H1 (cell line): ENCODE measurements at places on chromosomes 12 and 14. TPM values are rescaled to one million over a fixed set of nuclear protein-coding genes. Genes with fewer than 3 reads are reported as not detected.

DNA sequence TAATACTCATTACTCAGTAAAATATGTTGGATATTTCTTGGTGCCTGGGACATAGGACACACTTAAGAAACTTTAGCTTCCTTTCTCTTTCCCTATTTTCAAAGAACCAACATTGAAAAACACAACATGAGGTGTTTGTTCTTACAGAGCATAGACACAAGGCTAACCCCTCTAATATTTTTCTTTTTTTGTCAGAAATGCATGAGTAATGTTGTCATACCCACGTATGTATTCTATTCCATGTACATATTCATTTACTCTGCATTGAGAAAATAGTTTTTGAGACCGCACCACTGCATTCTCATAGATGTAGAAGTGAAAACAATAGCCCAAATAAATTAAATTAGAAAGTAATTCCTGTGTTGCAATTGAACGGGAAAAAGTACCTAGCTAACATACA, 13.0 kb downstream of the PAX9 start:
- H3K4me1 ChIP-seq = peaks cover 7% of the 10 kb centered on the region
- no peak for DNase-seq
- H3K4me3 ChIP-seq = no peak overlapping the region
- H3K36me3 ChIP-seq = no peaks in the 10 kb centered on the region

DNA sequence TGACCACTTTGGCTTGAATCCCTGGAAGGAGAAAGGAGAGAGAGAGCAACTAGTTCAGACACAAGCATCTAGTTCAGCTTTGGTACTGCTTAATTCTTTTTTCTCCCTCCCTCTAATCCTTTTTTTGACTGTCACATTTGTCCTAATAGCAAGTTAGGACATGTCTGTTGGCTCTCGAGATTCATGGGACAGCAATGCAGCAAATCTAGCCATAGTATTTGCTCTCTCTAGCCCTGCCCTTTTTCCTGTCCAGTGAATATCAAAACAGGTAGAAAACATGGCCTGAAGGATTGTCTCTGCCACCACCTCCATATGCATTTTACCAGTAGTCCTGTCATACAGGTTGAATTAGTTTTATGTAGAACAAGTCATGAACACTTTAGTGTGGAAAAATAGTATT, 116.4 kb downstream of the PTPRB start:
- H3K27ac ChIP-seq = no peak overlapping the region
- H3K36me3 ChIP-seq = no peaks in the 10 kb centered on the region
- no peak overlapping the region for H3K4me3 ChIP-seq
- no peaks in the 10 kb centered on the region for H3K4me1 ChIP-seq
- no peak for DNase-seq

DNA sequence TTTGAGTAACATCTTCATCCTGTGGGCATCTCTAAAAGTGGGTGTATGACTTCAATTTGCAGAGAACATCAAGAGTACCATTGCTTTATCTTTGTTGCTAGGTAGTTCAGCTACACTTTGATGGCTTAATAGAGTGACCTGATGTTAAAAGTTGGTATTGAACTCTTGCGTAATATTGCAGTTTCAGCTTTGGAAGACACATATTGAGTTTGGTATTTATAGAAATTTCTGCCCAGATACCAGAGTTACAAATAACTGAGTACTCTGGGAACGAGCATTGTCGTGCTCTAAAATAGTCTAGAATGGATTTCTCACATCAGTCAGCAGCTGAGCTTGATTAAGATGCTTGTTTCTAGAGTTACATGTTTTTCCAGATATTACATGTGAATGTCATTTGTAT, 24.8 kb upstream of the AKAP5 start:
- no peak for DNase-seq
- H3K4me3 ChIP-seq = no peak overlapping the region
- H3K27ac ChIP-seq = no peak overlapping the region

- H3K27ac ChIP-seq = no peak overlapping the region
- no peaks in the 10 kb centered on the region for H3K27me3 ChIP-seq
- no peak for DNase-seq
- peaks cover 11% of the 10 kb centered on the region; the same call in 1 of the 2 replicates for H3K36me3 ChIP-seq
- H3K4me1 ChIP-seq = no peaks in the 10 kb centered on the region
Measured at GRCh38 chr14:102955636-102956408, 33.4 kb downstream of the AMN start.

GRCh38 chr14:55133416-55133815, 4.4 kb downstream of the LGALS3 start:
- H3K36me3 ChIP-seq = no peaks in the 10 kb centered on the region
- H3K4me3 ChIP-seq = no peak overlapping the region
- no peak overlapping the region for H3K27ac ChIP-seq
- peaks cover 17% of the 10 kb centered on the region for H3K27me3 ChIP-seq

- H3K27me3 ChIP-seq = no peaks in the 10 kb centered on the region
- no peak for DNase-seq
- H3K36me3 ChIP-seq = no peaks in the 10 kb centered on the region
- no peaks in the 10 kb centered on the region for H3K4me1 ChIP-seq
- no peak overlapping the region for H3K27ac ChIP-seq
- H3K4me3 ChIP-seq = no peak overlapping the region
Measured at GRCh38 chr12:88227263-88227662, 85.2 kb downstream of the TMTC3 start.

DNA sequence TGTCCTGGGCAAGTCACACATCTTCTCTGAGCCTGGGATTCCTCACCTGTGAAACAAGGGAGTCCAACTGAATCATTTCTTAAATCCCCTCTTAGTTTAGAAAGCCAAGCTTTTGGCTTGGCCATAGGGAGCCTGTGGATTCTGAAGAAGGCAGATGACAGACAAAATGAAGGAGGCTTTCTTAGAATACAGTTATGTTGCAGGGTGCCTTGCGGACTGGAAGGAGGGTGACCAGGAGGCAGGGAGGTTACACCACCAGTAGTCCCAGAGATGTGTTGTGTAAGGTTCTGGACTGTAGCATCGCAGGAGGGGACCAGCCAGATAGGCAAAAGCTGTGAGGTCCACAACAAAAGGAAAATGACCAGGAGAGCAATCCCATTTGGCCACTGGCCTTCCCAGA, 8.2 kb upstream of the ACVR1B start:
- H3K27ac ChIP-seq = no peak overlapping the region
- no peak overlapping the region for H3K4me3 ChIP-seq
- H3K36me3 ChIP-seq = no peaks in the 10 kb centered on the region
- no peak for DNase-seq
- no peaks in the 10 kb centered on the region for H3K4me1 ChIP-seq

DNA sequence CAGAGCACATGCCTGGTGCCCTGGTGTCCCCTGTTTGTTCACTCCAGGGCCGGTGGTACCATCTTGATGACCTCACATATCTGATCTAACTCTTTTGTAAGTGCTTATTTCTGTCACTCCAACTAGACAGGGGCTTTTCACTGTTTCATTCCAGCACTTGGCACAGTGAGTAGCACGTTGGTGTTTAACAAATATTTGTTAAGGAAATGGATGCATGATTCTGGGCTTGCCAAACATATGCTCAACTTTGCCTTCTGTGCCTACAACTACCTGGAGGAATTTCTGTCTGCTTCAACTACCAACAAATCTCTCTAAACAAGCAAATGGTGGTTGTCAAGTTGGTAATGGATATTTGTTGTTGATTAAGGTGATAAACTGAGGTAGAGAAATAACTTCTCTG, 31.6 kb downstream of the PDE6H start:
- H3K27ac ChIP-seq = no peak overlapping the region
- H3K4me3 ChIP-seq = no peak overlapping the region
- peaks cover 4% of the 10 kb centered on the region; the same call in 1 of the 2 replicates for H3K4me1 ChIP-seq
- DNase-seq = no peak

DNA sequence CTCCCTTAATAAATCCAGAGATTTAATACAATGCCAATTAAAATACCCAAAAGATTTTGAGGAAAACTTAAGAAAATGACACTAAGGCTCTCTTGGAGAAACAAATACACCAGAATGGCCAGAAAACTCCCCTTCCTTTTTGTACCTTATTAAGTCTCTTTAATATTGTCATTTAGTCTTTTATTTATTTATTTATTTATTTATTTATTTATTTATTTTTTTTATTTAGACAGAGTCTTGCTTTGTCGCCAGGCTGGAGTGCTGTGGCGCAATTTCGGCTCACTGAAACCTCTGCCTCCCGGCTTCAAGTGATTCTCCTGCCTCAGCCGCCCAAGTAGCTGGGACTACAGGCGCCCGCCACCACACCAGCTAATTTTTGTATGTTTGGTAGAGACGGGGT, 210.6 kb downstream of the DACT1 start:
- H3K4me1 ChIP-seq = peaks cover 4% of the 10 kb centered on the region; the same call in 1 of the 2 replicates
- H3K27ac ChIP-seq = no peak overlapping the region

GRCh38 chr14:51210594-51210993, 29.5 kb upstream of the TMX1 start:
- H3K4me3 ChIP-seq = no peak overlapping the region
- no peak for DNase-seq
- H3K36me3 ChIP-seq = no peaks in the 10 kb centered on the region
- no peaks in the 10 kb centered on the region for H3K4me1 ChIP-seq
- H3K27me3 ChIP-seq = no peaks in the 10 kb centered on the region

DNA sequence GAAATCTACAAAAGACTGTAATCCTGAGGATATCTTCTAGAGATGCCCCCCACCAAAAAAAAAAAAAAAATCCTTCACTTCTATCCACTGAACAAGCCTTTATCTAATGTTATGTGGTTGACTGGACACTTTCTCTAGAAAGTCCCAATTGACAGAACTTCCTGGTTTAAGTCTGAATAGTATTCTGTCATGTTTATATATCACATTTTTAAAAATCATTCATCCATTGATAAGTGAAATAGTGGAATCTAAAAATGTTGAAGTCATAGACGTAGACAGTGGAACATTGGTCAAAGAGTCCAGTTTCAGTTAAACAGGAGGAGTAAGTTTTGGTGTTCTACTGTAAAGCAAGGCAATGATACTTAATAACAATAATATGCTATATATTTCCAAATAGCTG, 297.0 kb downstream of the SSPN start:
- no peak for DNase-seq
- no peaks in the 10 kb centered on the region for H3K27me3 ChIP-seq
- no peak overlapping the region for H3K4me3 ChIP-seq
- H3K27ac ChIP-seq = no peak overlapping the region

- H3K4me1 ChIP-seq = peaks cover 7% of the 10 kb centered on the region
- no peak overlapping the region for H3K27ac ChIP-seq
- H3K4me3 ChIP-seq = no peak overlapping the region
- peaks cover 25% of the 10 kb centered on the region for H3K36me3 ChIP-seq
- no peaks in the 10 kb centered on the region for H3K27me3 ChIP-seq
Measured at GRCh38 chr12:10718279-10718821, 4.8 kb downstream of the YBX3 start.

DNA sequence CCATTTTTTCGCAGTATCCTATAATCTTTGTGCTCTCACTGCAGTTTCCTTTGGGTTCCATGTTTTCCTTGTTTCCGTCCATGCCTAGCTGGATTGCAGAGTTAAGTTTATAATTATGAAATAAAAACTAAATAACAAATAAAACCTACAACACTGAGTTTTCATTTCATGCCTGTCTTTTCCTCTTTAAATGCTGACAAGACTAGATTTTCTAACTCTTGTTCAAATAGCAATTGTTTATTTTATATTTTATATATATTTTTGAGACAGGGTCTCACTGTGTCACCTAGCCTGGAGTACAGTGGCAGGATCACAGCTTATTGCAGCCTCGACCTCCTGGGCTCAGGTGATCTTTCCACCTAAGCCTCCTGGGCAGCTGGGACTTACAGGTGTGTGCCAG, 5.3 kb upstream of the GEMIN2 start:
- H3K36me3 ChIP-seq = no peaks in the 10 kb centered on the region
- H3K4me1 ChIP-seq = peaks cover 2% of the 10 kb centered on the region; the same call in 1 of the 2 replicates
- DNase-seq = no peak
- no peaks in the 10 kb centered on the region for H3K27me3 ChIP-seq
- no peak overlapping the region for H3K4me3 ChIP-seq

- no peaks in the 10 kb centered on the region for H3K4me1 ChIP-seq
- H3K4me3 ChIP-seq = no peak overlapping the region
- DNase-seq = no peak
Measured at GRCh38 chr12:44889162-44889561, 13.0 kb upstream of the NELL2 start.

GRCh38 chr14:23567186-23568020, at the start of gene AP1G2:
AP1G2 (minus strand) TSS chr14:23567791; CDS start chr14:23567314, 477 bp downstream.
- peak within 1 kb of the TSS; percentile 66 for H3K4me3 ChIP-seq
- no peaks in the 10 kb centered on the region for H3K27me3 ChIP-seq
- DNase-seq = no peak
- peaks cover 4% of the 10 kb centered on the region; the same call in 1 of the 2 replicates for H3K36me3 ChIP-seq
- peak within 1 kb of the TSS; percentile 51 for H3K27ac ChIP-seq

DNA sequence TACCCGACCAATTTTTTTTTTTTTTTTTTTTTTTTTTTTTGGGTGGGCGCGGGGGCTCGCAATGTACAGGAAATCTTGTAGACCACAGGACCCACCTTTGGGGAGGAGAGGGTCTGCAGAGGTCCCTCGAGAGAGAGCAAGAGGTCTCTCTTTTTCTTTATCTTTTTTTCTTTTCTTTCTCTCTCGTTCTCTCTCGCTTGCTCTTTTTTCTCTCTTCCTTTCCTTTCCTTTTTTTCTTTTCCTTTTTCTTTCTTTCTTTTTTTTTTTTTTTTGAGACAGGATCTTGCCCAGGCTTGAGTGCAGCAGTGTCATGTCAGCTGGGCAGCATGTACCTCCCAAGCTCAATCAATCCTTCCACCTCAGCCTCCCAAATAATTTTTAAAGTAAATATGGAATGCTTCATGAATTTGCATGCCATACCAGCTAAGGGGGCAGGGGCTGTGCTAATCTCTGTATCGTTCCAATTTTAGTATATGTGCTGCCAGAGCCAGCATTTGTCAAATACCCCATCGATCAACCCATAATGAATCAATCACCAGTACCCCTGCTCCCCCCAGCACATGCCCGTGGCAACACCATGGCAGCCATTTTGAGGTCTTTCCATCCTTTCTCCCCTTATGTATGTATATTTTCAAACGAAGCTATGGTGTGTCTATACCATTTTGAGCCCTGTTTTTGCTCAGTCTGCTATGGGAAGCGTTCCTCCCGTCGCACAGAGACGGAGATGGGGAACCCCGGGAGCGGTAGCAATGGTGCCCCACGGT, 9.3 kb downstream of the PAPLN start:
- no peak for DNase-seq
- no peak overlapping the region for H3K27ac ChIP-seq
- H3K36me3 ChIP-seq = no peaks in the 10 kb centered on the region

DNA sequence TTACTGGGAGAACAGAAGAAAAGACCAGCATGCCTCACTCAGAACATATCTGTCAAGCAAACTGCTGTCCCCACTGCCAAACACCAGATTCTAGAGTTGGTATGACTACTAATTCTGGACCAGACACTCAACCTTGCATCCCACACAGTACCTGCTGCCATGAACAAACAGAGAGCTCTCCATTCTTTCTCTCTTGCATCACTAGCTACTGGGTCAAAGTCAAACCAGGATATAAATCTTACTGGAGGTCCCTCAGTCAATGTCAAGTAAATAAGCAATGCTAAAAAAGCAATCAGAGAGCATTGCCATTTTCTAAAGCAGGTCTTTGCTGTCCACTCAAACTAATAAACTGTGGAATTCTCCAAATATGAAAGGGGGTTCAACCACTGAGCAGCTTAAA, 452.4 kb upstream of the SEL1L start:
- no peaks in the 10 kb centered on the region for H3K4me1 ChIP-seq
- no peak for DNase-seq
- no peak overlapping the region for H3K27ac ChIP-seq
- no peaks in the 10 kb centered on the region for H3K27me3 ChIP-seq
- no peak overlapping the region for H3K4me3 ChIP-seq
- no peaks in the 10 kb centered on the region for H3K36me3 ChIP-seq

- no peak overlapping the region for H3K27ac ChIP-seq
- H3K4me1 ChIP-seq = peaks cover 3% of the 10 kb centered on the region
- no peak overlapping the region for H3K4me3 ChIP-seq
- DNase-seq = no peak
Measured at GRCh38 chr14:64296561-64296960, 2.4 kb upstream of the ESR2 start.

WNT1 gene
- total RNA-seq = not detected in 2 replicates

DLGAP5 gene
- total RNA-seq = 150 and 155 TPM in 2 replicates

GLIPR1L2 gene
- total RNA-seq = not detected in 2 replicates

RBM25 gene
- 125 and 134 TPM in 2 replicates for total RNA-seq

IFI27 gene
- total RNA-seq = 0.76 and 1.0 TPM in 2 replicates

RNF34 gene
- total RNA-seq = 56.2 and 57.6 TPM in 2 replicates

E2F7 gene
- 18.5 and 25.2 TPM in 2 replicates for total RNA-seq
